ENCODE measurements at places on chromosomes 13 and 19.

- no peak for DNase-seq
Observed at GRCh38 chr19:39398297-39398864, 7.2 kb downstream of the MED29 start.

DNA sequence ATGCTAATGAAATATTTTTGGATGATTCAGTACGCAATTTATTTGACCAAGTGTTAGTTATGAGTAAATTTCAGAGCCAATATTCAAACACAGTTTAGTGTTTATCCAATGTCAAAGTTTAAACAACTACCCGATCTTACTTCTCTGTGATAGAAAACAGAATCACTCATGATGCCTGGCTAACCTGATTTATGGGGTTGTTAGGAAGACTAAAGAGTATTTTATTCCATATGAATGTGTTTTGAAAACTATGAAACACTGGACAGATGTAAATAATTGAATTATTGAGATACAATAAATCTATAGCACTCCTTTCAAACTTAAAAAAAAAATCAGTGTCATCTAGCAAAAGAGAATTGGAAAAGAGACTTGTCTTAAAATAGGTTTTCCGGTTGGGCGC lies 1181.8 kb downstream of the EFNB2 start:
- no peak for DNase-seq

- DNase-seq, result no peak
Observed at GRCh38 chr19:3482507-3483225, 575 bp downstream of the SMIM44 start.

DNA sequence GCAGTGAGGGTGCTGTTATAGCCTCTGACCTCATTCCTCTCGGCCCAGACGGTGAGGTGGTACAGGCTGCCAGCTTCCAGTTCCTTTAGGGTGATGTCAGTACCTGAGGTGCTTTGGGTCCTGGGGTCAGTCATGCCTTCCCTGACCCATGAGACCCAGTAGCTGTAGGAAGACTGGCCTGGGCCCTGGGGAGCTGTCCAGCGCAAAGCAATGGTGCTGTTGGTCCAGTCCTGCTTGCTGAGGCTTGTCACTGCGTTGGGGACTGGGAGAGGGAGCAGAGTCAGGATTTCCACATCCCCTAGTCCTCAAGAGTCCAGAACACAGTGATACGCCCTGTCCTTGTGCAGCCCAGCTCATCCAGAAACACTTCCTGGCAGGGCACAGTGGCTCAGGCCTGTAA lies 10.7 kb downstream of the PTPRH start:
- DNase-seq, result no peak

- DNase-seq, result no peak
Observed at GRCh38 chr19:9565900-9566705, 18.2 kb downstream of the ZNF121 start.

DNA sequence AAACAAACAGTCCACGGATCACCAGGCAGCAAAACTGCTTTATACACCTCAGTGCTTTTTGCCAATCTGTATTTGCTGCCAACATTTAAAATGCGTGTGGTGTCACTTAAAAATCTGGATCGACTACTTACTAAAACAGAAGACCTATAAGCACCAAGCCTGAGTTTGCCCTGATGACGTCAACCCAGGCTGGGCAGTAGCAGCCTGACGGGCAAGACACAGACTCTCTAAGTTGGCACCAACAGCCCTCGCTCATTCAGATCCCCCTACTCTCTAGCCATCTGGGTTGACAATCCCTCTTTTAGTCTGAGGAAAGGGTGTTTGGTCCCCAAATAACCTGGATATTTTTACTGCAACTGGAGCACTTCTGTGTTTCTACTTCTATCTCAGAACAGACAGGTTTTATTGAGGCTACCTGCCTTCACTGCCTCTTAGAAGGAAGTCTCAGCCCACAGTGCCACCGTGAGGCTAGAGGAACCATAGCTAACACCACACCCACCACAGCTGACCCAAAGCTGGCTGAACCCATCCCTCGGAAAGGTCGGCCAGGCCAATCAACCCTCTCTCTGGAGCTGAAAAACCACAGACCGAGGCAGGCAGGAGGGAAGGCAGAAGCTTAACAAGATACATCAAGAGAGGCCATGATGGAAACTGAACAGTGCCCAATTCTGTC lies 6.9 kb downstream of the SUGP2 start:
- no peak for DNase-seq

GRCh38 chr13:66501181-66501580 lies 729.0 kb downstream of the PCDH9 start:
- no peak for DNase-seq

- no peak for DNase-seq
Observed at GRCh38 chr19:38898788-38899446, 501 bp downstream of the SIRT2 start.

DNA sequence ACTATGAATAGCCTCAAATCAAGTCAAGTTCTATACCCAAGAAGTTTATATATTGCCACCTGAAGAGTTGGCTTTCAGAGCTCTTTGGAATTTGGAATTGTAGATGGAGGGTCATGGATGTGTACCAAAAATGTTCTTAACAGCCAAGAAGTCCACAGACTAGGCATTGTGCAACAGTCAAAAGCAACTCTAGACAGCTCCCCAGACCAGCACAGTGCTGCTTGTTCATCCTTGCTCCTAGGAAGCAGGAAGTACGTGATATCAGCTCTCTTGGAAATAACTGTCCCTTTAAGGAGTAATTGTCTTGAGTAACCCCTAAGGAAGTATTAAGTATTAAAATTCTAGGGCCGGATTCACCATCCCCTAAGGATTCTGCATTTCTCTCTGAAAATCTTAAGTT lies 30.7 kb upstream of the IL17D start:
- DNase-seq, result no peak

DNA sequence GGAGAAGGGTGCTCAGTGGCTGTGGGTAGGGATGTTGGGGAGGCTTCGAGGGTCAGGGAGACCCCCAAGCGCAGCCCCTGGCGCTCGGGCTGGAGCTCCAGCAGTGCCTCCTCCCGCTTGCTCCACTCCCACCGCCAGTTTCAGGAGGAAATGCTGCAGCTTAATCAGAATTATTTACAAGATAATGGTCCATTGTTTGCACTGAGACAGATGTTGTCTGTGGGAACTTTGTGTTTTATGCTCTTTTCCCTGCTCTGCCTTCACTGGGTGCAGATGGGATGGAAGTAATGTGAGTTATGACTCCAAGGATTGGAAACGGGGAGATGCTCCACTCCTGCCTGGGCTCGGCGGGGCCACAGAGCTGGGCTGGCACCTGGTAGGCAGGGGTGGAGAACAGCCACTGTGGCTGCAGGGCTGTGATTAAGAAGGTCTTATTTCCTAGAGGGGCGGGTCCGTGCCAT lies 192.4 kb downstream of the ZNF536 start:
- no peak for DNase-seq

GRCh38 chr13:66618702-66619101 lies 611.4 kb downstream of the PCDH9 start:
- DNase-seq, result no peak

DNA sequence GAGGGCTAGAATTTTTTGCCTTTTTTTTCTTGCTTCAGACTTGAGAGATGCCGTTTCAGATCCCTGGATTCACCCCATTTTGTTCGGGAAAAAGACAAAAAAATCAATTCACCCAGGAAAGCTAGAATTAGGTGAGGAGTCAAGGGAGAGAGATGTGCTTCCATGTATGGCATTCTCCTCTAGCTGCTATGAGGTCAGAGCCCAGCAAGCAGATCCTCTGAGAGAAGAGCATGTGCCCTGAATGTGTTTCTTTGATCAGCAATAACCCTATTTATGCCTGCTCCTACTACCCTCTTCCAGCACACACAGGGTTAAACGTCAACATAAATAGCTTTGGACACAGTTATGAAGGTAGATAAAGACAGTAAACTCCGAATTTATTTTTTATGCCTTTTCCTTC lies 53.6 kb downstream of the NDFIP2 start:
- DNase-seq, result no peak
